ENCODE measurements at places on chromosomes 6 and 20. TPM values are rescaled to one million over a fixed set of nuclear protein-coding genes. Genes with fewer than 3 reads are reported as not detected.
A peak's percentile ranks its signal among the peaks of the same experiment; 100 is the strongest.

DNA sequence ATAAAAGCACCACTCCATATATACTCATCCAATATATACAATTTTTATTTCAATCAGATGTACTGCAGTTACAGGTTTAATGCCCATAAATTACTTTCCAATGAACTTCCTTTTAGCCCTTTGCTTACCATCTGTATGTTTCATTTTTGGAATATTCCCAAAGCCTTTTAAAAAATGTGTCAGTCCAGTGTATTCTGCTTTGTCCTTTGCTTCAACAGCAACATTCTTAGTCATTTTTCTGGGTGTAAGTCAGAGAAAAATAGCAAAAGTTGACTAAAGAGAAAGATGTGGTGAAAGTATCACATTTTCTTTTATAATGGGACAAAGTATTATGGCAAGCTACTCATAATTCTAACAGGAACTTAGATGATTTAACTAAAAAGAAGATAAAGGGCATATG is 15.2 kb downstream of the DSE start:
- no peak for DNase-seq

DNA sequence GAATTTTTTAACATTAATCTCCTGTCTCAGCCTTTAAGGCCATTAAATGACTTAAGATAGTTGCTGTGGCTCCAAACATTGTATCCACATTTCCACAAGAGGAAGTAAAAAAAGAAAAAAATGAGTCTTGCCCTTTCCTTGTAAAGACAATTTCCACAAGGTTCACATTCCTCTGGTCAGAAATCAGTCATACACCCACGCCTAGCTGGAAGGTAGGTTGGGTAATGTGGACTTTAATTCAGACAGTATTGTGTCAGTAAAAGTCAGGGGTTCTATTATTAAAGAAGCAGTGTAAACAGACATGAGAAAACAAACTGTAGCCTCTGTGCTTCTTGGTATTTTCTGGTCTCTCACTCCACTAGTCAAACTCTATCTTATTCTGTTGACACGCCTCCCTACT is 682.0 kb downstream of the GRIK2 start:
- no peak for DNase-seq

DNA sequence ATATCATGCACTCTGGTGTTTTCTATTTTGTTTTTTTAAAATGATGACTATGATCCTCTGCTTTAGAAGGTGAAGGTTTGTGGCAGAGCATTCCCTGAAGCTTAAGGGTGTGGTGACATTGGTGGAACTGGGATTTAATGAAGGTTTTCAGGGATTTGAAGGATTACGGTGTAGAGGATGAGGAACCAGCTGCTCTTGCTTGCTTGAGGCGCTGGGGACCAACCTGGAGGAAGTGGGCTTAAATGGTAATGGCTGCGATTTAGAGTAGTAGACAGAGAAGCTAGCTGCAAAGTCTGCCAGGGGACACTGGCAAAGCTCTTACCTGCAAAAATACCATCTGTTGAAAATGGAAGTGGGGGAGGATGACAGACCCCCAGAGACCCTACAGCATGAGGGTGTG is 241.8 kb downstream of the CLIC5 start:
- no peak for DNase-seq

DNA sequence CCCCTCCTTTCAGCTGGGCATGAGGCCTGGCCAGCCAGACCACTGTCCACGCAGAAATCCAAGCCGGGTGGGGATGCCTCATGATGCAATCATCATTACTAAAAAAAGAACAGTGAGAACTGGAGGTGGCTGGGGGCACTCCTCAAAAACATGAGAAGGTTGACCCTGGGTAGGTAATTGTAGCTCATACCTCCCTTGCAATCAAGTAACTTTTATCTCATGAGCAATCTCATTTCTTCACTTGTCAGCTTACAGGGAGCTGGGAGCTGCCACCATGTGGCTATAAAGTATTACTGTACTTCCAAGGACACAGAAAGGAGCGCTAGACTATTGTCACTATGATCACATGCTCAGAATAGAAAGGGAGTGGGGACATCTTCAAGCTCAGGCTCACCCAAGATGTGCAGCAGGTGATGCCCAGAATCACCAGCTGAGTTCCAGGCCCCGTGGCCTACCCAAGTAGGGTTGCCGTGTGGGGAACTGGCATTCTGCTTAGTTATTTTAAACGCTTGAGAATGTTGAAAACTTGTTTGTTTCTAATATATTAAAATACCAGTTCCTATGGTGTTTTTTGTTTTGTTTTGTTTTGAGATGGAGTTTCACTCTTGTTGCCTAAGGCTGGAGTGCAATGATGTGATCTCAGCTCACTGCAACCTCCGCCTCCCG is 3.0 kb upstream of the CDH26 start:
- DNase-seq = no peak

DNA sequence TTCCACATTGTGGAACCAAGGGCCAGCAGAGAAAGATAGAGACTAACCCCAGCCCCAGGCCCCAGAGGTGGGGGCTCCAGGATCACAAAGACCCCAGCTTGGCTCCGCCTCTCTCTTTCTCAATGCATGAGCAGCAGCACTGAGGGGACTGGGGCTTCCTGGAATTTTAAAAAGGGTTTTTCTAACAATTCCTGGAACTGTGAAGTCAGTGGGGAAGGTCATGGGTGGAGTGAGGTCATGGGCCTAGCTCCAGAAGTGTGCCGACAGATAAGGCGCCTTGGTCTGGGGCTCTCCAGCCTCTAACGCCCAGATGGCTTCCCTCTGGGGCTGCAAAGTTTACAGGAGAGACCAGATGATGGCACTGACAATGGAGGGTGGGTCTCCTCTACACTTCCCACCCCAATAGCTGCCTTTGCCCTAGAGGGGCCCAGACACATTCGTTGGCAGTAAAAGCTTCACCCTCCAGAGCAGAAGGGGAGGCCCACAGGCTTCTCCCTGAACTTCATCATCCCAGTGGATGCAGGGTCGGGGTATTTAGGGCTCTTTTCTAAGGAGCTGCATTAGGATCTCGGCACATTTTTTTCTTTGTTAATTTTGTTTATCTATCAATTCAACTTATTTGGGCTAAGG is 46.9 kb upstream of the CD93 start:
- no peak for DNase-seq

DNA sequence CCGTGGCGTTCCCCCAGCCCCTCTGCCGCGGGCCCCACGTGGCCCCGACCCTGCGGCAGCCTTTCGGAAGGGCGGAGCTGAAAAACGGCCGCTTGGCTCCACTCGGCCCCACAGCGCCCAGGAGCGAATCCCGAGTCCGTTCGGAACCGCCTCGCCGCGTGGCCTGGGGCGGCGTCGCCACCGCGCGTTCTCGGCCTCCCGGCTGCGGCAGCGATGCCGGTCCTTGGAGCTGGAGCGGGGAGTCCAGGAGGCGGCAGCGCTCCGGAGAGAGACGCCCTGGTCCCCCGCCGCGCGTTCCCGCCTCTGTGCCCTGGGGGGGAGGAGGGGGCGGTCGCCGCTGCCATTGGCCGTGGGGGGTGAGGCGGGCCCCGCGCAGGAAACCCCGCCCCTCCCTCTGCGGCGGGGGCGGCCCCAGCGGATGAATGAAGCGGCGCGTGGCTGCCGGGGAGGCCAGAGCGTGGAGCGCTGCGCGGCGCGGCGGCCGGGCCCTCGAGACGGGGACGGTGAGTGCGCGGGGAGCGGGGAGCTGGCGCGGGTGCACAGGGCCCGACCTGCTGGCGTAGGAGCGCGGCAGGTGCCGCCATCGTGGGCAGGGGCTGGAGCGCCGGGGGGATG is at the start of gene SLCO4A1:
Gene SLCO4A1, plus strand, starts transcription at position 453 of the 615 bp plus-strand sequence. CDS start 13,952 bp downstream, outside the sequence.
- DNase-seq = peak; percentile 46

Gene TRIM40
- 0.23 TPM for polyA plus RNA-seq

Gene TREML1
- 0.45 TPM for polyA plus RNA-seq

Gene VNN1
- polyA plus RNA-seq = 0.22 TPM

Measured in renal cortex interstitium (tissue), 15 donors.